ENCODE measurements at places on chromosomes 7 and 10. TPM values are rescaled to one million over a fixed set of nuclear protein-coding genes. Genes with fewer than 3 reads are reported as not detected.
A peak's percentile ranks its signal among the peaks of the same experiment; 100 is the strongest.

Gene GDF10
- not detected for total RNA-seq

Gene NPY4R
- not detected for total RNA-seq

Gene SKIDA1
- 1.1 TPM for total RNA-seq

Gene CRHR2
- total RNA-seq, result not detected

Gene SPDYE18
- total RNA-seq, result 0.22 TPM

Gene SAMD9L
- total RNA-seq, result 6.9 TPM

Gene CTAGE6
- 0.20 TPM for total RNA-seq

Gene NODAL
- total RNA-seq, result not detected

Gene ASIC3
- total RNA-seq, result under 0.01 TPM

- DNase-seq, result no peak
Measured at GRCh38 chr10:369221-369683, 234.0 kb downstream of the ZMYND11 start.

DNA sequence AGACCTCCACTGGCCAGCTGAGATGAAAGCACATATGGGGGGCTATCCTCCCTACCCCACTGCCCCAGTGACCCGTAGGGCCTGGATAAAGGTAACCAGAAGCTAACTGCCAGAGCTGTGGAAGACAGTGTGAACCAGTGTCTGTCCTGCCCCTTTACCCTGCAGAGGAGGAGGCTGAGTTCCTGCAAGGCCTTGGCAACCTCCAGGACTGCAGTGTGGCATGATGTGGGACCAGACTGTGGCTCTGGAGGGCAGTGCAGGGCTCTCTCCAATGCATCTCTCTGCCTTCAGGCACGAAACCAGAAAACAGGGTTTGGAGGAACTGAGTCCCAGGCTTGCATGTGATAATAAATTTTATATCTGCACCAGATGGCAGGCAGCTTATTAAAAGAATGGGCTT, 93.1 kb downstream of the EPC1 start:
- DNase-seq, result no peak

GRCh38 chr10:6108631-6109443, 20.0 kb downstream of the RBM17 start:
- DNase-seq, result peak; percentile 77

DNA sequence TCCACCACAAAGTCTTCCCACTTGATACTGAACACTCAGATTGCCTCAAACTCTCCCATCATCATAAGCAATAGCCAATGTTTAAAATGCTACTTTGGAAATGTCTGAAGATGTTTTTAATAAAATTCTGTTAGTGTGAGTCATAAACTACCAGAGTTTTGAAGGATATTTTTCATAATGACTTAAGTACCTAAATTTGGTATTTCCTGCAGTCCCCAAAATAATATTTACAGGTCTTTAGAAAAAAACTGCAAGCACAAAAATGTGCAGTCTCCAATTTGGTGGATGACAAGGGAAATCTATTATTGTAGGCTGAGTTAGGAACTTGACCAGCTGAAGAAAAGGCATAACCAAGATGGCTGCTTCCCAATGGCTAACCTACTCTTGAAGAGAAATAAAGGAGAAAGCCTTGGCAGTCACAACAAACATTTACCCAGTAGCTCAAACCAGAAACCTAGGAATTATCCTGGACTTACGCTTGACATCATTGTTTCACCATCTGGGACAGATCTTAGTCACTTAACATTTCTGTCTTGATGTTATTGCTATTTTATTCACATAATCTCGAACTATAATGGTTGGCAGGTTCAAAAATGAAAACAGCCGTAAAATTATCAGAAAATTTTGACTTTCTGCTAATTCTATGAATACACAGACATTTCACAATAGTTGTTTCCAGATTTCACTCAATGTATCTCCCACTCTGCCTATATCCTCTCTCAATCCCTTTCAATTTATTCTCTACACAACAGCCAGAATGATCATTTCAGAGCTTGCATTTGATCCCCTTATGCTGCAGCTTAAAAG, 111.2 kb upstream of the STEAP1B start:
- DNase-seq, result peak; percentile 23

DNA sequence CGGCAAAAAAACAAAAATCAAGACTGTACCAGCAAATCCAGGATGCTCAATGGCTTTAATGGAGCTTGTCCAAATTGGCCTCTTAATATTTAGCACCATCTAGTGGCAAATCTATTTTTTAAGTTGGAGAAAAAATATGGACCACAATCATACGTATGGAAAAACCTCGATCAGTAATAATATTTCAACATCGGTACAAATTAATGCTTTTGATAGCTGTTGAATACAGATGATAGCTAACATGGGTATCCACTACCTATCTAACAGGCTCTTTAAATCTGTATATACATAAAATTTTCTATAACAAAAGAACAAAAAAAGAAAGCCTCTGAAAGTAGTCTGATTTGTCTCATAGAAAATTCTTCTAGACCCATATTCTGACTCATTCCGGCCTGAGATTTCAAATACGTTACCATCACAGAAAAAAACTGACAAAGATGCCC, 29.2 kb downstream of the COA1 start:
- peak; percentile 77 for DNase-seq

- DNase-seq, result no peak
Measured at GRCh38 chr7:17558135-17558534, 259.7 kb downstream of the AHR start.

GRCh38 chr7:149289856-149290255, 27.9 kb downstream of the ZNF783 start:
- DNase-seq, result no peak

DNA sequence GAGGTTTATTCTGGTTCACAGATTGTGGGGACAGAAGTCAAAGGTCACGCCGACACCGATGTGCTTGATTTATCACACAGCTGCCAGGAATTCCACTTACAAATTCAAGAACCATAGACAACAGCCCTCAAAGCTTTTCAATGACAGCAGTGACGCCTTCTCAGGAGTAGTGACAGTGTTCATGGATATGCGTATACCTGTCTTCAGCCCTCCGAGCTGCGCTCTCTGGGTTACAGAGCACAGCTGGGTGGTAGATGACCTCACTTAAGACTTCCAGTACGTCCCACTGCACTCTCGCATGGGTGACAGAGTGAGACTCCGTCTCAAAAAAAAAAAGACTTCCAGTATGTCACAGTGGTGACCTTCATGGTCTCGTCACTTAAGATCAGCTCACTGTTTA, 108.5 kb downstream of the TCERG1L start:
- no peak for DNase-seq
